ENCODE measurements at places on chromosomes 12 and 14.

- DNase-seq, result no peak
These were observed 20.3 kb downstream of the ANGEL1 start for GRCh38 chr14:76792422-76792821.

DNA sequence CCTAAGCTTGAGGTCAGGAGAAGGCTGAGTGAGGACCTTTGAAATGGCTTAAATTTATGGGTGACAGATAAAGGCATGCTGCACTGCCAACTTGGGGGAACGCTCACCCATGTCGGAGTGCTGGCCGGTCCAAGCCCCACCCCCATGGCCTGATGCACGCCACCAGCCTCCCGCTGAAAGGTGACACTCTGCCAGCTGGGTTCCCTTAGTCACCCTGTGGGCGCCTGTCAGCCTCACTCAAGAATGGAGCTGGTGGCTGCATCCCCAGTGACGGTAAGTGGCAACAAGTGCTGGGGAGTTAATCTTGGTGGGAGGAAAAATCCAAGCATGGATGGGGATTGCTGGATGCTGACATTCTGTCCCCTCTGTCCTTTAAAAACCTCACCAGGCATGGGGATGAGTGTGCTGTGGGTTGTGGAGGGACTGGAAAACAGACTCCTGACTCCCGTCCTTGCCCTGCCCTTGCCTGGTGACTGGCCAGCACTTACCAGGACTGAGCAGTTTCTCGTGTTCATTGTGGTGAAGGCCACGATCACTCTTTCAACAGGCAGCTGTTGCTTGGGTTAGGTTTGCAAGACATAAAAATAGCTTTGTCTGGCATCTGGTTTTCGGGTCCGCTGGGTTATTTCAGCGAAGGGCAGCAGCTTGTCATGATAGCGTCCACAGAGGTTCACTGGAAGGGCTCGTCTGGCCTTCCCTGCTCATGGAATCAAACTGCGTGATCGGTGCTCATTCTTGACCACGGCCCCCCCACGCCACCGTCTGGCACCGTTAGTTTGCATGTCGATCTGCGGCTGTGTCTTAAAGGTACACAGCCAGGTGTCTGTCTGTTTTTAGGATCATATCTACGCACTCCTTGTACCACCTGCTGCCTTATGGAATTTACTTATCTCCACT is 15.0 kb downstream of the ACACB start:
- no peak for DNase-seq

- no peak for DNase-seq
These were observed 14.4 kb downstream of the NEUROD4 start for GRCh38 chr12:55034218-55034617.

DNA sequence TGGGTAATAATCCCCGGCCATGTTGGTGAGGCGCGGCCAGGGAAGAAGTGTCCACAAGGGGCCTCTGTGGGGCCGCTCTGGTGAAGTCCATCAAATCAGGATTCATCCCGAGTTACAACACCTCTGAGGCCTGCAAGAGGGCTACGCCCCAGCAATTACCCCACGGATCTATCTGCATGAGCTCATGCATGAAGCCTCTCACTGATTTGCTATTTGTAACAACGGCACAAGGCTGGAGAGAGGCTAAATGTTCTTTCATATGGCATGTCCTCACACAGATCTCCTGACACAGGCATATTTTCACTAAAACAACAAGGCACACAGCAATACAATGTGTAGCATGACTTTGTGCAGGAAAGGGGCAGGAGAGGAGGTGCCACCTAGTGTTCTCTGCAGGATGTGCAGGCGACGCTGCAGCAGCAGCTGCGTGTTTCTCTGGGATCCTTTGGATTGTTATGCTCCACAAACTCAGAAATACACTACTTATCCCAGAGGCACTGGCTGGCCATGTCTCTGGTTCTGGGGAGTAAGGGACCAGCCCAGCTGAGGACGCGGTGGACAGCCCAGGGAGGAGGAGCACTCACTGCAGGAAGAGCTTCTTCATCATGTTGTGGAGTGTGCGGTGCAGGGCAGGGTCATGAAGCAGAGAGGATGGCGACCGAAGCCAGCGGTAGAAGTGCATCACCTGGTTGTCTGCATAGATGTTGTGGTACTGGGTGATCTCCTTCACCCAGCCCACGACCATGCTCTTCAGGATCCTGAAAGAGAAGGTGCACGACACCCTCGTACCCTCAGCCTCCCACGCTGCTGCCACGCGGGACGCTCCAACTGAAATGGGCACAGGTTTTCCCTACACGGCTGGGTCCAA is 20.2 kb downstream of the P2RX2 start:
- peak; percentile 63 for DNase-seq

DNA sequence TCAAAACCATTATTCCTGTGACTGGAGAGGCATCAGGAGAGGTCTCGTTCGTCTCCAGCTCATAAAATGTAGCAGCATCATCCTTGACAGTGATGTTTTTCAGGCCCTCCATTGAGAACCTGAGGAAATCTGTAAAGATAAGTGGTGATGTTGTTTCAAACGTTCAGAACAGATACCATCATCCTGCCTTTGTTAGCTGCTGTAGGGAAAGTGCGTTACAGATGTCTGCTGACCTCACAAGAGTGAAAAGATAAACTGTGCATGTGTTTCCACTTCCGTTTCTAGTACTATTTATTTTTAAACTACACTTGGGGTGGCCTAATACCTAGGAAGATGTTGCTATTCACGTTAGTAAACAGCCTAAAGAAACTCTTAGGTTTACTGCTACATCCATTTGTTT is 28.4 kb downstream of the BCL2L14 start:
- DNase-seq, result no peak

GRCh38 chr14:67820428-67820971 is 921 bp downstream of the RAD51B start:
- no peak for DNase-seq
